GM12878 (cell line): ENCODE measurements at places on chromosomes 1 and 21. TPM values are rescaled to one million over a fixed set of nuclear protein-coding genes. Genes with fewer than 3 reads are reported as not detected.

Gene RGS7
- not detected in 2 replicates for total RNA-seq

Gene TRIM17
- total RNA-seq, result not detected in 2 replicates

Gene GUCA2B
- not detected in 2 replicates for total RNA-seq

Gene CYP4A22
- not detected in 2 replicates for total RNA-seq

Gene CHD5
- 0.19 and 0.49 TPM in 2 replicates for total RNA-seq

Gene CYP4A11
- total RNA-seq, result 0.11 and 0.13 TPM in 2 replicates

Gene L1TD1
- 0.24 and 0.31 TPM in 2 replicates for total RNA-seq

Gene SPAG17
- total RNA-seq, result not detected in 2 replicates

Gene ETV3L
- total RNA-seq, result 0.96 and 1.3 TPM in 2 replicates

Gene KIF26B
- 11.6 and 11.7 TPM in 2 replicates for total RNA-seq
